Non-pigmented ciliary epithelial cell (primary cell): ENCODE measurements at places on chromosomes 6 and 20.

GRCh38 chr20:52948491-52948890, 23.7 kb upstream of the TSHZ2 start:
- DNase-seq, result no peak

- no peak for DNase-seq
Measured at GRCh38 chr20:63519668-63520503, 679 bp upstream of the PPDPF start.

GRCh38 chr6:128208078-128208477, 307.2 kb upstream of the THEMIS start:
- no peak for DNase-seq

DNA sequence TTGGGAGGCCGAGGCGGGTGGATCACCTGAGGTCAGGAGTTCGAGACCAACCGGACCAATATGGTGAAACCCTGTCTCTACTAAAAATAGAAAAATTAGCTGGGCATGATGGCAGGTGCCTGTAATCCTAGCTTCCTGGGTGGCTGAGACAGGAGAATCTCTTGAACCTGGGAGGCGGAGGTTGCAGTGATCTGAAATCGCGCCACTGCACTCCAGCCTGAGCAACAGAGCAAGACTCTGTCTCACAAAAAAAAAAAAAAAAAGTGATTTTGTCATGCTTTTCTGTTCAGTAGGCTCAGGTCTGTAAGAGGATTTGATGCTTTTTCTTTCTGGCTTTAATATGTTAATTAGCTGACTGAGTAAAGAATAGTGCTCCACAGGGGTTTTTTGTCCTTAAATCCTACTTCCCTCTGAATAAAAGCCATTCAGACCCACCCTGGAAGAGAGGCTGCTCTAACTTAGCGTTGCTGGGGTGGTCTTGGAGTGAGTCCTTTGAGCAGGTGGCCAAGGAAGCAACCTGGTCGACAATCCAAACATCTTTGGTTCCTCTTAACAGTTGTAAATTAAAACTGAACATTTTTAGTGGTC, 19.0 kb downstream of the MCM8 start:
- no peak for DNase-seq

GRCh38 chr20:31841928-31842327, 3.5 kb downstream of the FOXS1 start:
- DNase-seq, result no peak

GRCh38 chr20:50541606-50542041, 31.4 kb downstream of the PTPN1 start:
- no peak for DNase-seq

GRCh38 chr6:11050731-11051130, 6.6 kb upstream of the ELOVL2 start:
- DNase-seq, result no peak

DNA sequence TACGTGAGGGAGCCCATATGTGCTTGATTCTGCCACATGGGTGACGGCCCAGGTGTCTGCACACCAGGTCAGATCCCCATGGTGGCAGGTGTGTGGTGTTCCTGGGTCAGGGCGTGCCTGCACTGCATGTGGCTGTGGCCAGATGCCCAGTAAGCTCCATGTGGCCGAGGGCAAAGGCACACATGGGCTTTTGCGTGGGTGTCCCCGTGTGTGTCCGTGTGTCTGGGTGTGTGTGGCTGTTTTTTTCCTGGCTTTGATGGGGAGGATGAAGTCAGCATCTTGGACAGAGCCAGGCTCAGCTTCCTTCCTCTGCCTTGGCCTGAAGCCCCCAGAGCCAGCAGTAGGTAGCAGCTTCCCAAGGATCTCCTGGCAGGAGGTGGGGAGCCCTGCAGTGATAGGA, 1.5 kb upstream of the TNXB start:
- no peak for DNase-seq

GRCh38 chr6:158853072-158853879, 34.1 kb upstream of the EZR start:
- DNase-seq, result peak; percentile 87

DNA sequence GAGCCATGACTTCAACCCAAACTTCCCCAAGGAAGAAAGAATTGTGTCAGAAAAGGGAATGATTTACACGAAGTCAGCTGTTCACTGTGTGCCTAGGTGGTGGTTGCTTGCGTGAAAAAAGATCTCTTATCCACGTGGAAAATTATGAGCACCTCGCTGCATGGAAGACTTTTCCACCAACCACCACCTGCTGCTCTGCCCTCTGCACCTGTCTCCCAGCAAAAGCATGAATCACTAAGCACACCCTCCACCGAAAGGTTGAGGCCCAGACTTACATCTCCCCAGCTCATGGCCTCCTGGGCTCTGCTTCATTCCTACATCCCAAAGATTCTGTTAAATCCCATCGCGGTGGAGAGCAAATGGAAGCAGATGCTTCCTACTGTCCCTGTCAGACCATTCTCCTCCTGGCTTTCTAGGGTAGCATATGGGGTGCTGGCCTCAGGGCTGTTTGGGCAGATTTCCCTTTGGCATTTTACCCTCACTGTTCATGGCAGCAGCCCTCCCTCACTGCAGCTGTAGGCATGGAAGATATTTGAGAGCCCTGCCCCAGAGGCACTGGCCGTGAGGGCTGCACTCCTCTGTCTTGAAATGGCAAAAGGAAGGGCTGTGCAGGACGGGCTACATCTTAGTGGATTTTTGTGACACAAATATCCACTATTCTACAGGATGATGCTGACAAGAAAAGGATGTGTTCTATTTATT, 37.6 kb upstream of the CST5 start:
- DNase-seq, result no peak

DNA sequence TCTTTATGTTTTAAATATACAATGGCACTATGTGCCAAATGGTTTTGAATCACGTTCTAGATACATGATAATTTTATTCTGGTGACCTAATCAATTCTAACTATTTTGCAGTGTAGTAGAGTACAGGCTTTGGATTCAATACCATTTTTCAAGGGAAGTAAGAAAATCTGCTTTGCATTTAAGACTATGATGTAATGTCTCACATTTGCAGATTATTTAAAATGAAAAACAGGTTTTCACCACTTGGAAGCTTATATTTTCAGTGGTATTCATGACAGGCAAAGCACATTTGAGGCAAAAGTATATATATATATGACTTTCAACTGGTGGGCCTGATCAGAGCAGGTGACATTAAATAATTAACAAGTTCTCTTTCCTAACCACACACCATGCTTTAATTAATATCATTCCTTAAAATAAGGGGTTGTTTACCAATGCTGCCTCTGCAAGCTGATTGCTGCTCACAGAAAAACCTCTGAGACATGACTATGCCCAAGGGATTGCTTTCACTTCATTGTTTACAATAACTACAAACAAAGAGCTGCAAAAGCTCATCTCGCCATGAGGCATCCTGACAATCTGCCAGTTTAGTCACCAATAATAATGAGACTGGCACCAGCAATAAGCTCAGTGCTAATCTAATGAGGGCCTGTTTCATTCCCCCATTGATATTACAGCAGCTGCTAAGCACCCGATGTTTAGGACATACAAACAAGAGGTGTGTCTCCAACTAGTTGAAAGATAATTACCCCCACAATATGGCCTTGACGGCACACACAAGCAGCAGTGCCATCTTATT, 1176.0 kb upstream of the GJE1 start:
- no peak for DNase-seq

DNA sequence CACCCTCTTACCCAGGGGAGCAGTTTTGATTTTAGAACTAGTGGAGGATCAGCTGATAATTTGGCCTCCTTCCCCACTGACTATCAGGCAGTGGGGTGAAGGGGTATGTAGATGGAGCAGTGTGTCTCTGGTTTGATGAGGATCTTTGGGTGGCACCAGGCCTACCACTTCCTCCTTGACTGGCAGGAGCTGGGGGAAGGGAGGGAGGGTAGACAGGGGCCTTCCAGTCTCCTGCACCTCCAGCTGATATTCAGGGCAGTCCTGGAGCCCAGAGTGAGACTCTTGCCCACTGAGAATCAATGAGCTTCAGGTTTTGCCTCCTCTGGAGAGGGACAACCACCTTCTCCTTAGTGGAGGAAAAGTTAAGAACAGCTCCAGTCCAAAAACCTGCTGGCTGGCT, 3.2 kb downstream of the DEF6 start:
- DNase-seq, result no peak

GRCh38 chr6:155887421-155887820, 431.8 kb upstream of the NOX3 start:
- DNase-seq, result no peak

DNA sequence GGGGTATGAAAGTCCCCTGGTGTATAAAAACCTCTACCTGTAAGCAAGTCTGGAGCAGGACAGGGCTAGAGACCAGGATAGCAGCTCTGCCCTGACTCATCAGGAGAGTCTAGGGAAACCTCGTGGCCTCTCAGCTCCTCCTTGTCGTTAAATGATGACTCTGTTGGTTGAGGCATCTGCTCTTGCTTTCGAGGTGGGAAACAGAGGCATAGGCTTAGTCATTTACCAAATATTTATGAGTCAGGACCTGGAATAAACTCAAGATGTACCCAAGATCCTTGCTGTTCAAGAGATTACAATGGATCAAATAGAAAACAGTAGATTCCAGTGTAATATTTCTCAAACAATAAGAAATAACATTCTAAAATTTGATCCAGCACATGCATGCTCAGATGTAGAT, 5.5 kb downstream of the MANBAL start:
- DNase-seq, result peak; percentile 98

DNA sequence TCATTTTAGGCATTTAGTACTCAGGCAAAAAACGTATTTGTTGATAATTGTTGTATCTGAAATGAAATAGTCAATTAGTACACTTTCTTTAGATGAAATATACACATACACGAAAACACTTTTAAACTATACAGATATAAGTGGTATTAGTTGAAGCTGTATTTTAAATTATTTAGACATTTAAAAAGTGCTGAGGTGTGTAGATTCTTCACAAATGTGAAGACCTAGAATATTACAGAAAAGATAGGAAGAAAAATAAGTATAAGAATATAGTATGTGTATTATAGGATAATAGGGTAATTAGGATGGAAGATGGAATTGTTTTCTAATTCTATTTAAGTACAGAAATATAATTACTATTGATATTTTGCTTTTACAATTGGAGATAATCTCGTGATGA, 4.6 kb downstream of the ZFAND3 start:
- DNase-seq, result no peak

DNA sequence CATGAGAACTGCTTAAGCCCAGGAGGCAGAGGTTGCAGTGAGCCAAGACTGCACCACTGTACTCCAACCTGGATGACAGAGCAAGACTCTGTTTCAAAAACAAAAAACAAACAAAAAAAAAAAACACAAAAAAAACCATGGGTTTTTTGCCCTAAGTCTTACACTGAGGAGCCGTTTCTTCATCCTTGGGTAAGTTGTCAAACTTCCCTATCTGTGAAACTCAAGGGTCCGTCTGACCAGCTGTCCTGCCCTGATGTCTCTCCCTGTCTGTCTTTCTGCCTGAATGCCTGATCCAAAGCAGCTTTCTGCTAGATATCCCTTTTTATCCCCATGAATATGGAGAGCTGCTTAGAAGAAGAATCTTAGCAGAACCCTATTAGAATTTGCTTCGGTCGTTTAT, 41.3 kb upstream of the CLDN20 start:
- DNase-seq, result no peak

DNA sequence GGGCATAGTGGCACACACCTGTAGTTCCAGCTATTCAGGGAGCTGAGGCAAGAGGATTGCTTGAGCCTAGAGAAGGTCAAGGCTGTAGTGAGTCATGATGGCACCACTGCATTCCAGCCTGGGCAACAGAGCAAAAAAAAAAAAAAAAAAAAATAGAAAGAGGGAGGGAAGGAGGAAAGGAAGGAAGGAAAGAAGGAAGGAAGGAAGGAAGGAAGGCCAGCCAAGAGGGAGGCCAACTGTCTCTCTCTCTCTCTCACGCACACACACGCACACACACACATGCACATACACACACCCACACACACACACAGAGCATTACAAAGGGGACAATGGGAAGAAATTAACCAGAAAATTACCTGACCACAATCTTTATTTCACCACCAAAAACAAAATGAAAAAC, 50.6 kb upstream of the COL9A1 start:
- no peak for DNase-seq

DNA sequence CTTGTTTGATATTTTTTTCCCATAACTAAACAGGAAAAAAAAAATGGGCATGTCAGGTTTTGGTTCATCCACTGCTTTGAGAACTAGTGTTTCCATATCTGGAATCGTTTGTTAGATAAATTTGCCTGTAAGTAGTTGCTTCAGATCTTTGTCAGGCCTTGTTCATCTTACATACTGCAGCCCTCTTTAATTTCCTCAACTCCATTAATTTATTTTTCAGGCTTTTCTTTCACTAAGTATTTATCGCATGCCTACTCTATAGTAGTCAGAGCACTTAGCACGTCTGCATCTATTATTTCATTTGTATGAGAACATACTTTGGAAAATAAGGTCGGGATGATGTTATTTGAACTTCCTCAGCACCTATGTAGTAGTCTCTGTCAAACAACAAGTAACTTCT, 80.9 kb downstream of the CAP2 start:
- no peak for DNase-seq

- DNase-seq, result no peak
Measured at GRCh38 chr20:7667194-7667593, 273.1 kb downstream of the HAO1 start.
